ENCODE measurements at places on chromosomes 6 and 20.

DNA sequence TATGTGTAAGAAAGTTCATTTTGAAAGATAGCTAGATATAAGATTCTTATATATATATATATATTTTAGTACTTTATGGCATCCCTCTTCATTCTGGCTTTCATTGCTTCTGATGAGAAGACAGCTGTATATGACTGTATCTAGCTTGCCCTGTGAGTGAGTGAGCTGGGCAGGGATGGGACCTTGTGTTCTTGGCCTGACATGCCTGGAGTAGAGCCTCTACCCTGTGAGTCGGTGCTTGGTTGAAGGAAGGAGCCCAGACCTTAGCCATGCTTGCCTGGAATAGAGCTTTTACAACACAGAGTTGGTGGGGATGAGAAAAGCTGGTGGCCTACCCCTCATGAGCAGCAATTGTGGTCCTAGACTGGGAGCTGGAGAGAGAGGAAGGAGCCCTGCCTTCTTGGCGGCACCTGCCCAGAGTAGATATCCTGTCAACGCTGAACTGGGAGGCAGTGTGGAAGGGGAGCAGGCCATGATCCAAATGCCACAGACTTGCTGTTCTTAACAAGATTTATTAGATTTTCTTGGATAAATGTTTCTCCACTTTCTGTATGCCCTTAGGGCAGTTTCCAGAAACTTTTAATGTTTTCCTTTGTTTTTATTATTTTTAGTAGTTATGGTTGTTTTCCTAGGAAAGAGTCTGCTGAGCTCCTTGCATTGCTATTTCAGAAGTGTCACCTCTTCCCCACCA lies 31.6 kb downstream of the FIG4 start:
- DNase-seq: no peak

GRCh38 chr6:123745895-123746294 lies 57.8 kb upstream of the NKAIN2 start:
- DNase-seq: no peak

- DNase-seq: no peak
These were observed 43.4 kb downstream of the SLC22A3 start for GRCh38 chr6:160391419-160392116.

DNA sequence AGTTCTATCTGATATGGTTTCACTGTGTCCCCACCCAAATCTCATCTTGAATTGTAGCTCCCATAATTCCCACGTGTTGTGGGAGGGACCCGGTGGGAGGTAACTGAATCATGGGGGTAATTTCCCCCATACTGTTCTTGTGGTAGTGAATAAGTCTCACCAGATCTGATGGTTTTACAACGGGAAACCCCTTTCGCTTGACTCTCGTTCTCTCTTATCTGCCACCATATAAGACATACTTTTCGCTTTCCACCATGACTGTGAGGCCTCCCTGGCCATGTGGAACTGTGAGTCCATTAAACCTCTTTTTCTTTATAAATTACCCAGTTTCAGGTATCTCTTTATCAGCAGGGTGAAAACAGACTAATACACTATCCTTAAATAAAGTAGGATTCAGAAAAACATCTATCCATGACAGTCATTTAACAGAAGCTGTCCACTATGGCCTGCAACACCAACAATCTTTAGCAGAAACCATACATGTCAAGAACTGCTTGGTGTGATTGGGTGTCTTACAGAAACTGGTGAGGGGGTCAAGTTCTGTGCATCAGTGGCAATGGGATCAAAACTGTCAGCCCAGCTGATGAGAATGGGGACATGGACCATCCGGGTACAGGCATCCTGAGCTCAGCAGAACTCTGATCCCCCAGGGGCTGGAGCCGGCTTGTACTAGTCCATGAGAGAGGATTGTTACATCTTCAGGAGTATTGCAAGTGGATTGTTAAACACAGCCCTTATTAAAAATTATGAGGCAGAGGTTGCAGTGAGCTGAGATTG lies 59.2 kb downstream of the SCML4 start:
- no peak for DNase-seq

GRCh38 chr20:45098103-45098773 lies 2.7 kb downstream of the KCNS1 start:
- no peak for DNase-seq

DNA sequence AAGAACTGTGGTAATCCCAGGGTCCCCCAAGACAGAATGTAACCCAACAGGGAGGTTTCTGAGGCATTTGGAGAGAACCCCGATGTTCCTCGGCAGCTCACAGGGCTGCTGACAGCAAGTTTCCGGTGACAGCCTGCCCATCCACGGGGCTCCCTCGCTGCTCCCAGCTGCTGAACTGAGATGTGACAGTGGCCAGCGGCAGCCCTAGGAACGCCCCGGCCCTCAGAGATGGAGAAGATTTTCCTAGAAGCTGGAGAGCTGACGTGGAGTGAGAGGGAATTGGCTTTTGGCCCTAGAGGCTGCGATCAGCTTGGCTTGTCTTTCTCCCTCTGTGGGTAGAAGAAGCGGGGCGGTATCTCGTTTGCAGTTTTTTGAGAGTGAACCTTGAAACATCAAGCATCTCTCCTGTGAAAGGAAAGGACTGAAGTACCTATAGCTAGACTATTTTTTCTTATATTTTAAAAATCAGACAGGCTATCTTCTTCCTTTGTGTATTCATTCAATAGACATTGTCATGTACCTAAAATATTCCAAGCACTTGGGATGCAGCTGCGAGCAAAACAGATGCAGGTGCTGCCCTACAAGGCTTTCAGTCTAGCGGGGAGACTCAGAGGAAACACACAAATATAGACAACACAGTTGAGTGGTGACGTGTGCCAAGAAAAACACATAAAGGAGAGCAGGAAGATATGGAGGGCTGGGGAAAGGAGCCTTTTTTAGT lies 28.4 kb upstream of the NFATC2 start:
- no peak for DNase-seq

GRCh38 chr6:42363926-42364849 lies 87.5 kb downstream of the TRERF1 start:
- no peak for DNase-seq

DNA sequence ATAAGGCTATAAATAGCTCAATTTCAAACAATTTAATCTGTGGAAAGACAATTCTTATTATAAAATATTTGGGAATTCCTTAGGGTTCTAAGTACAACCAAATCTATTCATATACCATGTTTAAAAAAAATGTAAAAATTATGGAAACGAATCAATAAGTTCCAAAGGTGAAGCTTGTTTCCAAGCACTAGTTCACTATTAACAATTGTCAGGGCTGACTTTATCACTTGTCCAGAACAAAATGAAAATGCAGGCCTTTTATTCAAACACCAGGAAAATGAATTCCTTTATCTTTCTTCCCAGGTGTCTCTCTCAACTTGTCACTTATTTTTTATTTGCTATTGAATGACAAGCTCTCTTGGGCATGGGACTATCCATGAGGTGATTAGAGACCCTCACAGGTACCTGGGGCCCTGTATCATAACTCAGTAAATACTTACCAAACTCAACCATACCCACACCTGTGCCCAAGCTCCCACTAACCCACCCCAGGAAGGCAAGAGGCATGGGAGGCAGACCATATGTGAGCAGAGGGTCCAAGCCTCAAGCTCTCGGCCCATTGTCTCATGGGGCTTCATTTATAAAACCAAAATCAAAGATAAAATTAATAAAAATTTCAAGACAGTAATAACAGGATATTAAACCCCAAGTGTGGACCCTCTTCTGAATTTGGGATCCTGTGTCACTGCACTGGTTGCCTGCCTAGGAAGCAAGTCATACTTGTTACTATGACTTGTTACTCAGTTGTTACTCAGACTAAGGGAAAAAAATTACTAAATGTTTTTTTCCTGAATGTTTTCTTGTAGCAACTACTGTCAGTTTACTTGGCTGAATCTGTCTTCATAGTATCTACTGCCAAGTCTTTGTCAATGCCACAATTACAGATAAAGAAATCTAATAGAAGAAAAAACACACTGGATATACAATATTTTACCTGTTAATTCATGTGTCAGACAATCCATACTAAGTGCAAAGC lies 54.7 kb downstream of the PTPRK start:
- no peak for DNase-seq

DNA sequence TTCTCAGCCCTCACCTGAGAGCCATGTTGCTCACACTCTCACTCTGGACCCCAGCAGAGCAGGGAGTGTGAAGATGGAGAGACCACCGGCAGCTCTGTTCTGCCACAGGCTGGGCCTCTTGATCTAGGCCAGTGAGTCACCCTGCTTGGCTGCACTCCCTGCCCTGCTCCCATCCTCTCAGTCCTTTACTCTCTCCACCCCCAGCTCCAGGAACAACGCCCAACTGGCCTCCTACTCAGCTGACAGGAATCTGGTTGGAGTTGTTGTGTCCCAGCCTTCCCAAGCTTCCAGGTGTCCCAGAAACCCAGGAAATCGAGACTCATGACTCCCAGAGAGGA lies at the start of gene PSORS1C1:
Gene PSORS1C1 (plus strand): TSS at position 260 of the 338 bp plus-strand sequence. CDS start 14,833 bp downstream, outside the sequence.
- DNase-seq: no peak

- DNase-seq: no peak
These were observed 473.9 kb downstream of the COL12A1 start for GRCh38 chr6:74731931-74732330.

- DNase-seq: no peak
These were observed 30.9 kb downstream of the HEBP2 start for GRCh38 chr6:138434925-138435324.

GRCh38 chr6:168046696-168047095 lies 32.3 kb downstream of the FRMD1 start:
- no peak for DNase-seq

GRCh38 chr20:60403105-60403741 lies 445.0 kb downstream of the CDH26 start:
- DNase-seq: no peak

DNA sequence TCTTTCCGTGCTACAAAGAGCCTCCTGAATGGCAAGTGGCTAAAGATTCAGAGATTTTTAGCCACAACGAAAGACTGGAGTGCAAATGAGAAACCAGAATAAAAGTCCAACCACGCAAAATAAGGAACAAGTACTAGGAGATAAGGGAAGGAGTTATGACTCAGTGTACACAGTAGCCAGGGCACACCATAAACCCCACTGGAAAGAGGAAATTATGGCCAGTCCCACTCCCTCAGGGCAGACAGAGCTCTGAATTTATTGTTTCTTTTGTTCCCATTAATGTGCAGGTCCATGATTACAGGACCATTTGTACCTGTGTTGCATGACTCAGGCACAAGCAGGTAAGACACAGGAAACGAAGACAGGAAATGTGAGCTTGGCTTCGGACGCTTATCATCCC lies 150.3 kb upstream of the PREP start:
- no peak for DNase-seq

DNA sequence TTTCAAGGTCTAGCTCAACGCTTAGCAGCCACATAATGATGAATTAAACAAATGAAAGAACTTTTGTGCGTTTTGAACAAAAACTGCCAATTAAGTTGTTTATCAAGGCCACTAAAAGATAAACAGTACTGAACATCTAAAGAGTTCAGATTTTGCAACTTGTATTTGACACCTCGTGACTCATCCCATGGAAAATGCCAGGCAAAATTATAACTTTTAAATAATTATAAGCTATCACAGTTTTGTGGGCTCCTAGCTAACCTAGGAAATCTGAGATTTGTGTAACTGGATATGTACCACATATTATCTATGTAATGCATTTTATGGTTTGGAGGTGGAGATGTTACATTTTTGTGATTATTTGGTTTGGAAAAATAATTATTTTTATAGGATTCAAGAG lies 9.6 kb upstream of the BAG2 start:
- DNase-seq: no peak

- no peak for DNase-seq
These were observed 33.5 kb upstream of the VSTM2L start for GRCh38 chr20:37869334-37869861.

GRCh38 chr6:5126214-5126613 lies 41.1 kb downstream of the PPP1R3G start:
- DNase-seq: no peak

GRCh38 chr6:52050051-52050405 lies 37.4 kb downstream of the PKHD1 start:
- no peak for DNase-seq

DNA sequence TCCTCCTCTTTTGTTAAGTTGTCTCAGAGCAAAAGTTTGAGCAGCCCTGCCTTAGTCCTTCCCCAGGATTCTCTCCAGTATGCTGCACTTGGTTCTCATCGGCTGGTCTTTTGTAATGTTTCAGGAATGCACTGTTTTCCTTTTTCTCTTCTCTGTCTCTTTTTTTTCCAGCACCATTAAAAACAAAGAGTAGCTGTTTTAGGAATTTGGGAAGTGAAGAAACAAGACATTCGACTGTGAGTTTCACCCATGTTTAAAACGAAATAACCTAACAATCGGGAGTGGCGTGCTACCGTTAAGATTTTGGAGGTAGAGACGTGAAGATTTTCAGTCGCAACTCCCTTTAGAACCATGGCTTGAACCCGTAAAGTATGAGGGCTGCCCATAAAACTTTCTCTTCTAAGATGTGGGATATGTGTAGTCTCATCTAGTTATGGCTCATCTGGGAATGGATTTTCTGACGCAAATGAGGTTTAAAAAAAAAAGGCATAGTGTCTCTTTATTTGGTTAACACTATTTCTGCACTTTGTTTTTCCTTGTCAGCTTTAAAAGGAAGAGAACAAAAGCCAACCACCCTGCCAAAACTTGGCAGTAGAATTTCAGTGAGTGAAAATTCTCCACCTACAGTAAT lies 35.9 kb upstream of the RAB23 start:
- DNase-seq: no peak

DNA sequence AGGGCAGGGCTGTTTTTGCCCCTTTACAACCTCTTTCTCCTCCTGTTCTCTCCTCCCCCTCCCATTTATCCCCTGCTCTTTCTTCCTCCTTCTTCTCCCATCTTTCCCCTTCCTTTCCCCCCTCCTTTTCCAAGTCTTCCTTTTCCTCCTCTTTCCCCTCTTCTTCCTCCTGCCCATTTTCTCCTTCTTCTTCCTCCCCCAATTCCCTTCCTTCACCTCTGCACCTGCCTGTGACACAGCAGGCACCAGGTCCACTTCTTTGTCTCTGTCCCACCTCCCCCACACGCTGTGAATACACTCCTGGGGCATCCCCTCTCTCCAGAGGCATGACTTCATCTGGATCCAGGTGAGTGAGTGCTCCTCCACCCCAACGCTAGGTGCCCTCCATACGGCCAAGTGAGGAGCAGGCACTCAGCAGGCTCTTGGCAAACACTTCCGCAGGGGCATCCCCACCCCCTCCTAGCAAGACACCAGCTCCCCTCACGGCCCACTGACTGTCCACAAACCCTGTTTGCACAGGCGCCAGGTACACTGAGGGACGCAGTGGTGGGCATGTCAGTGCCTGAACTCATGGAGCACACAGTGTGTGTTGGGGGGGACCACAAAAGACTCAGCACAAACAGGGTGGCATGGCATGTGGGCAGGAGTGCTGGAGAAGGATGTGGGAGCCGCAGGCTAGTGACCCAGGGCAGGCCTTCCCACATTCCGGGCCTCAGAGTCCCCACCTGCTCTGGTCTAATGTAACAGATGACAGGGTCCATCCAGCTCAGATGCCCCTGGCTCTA lies 10.7 kb upstream of the TLDC2 start:
- no peak for DNase-seq

GRCh38 chr6:7062451-7063162 lies 45.2 kb upstream of the RREB1 start:
- DNase-seq: no peak

GRCh38 chr6:18160911-18161310 lies 5.7 kb downstream of the KDM1B start:
- no peak for DNase-seq
